Activated CD4-positive, alpha-beta memory T cell treated with anti-CD3 and anti-CD28 coated beads, Interleukin-2, amount 10 ng/mL, durations not matched to agents 7 days and 5 days (primary cell): ENCODE measurements at places on chromosomes 7 and 10. TPM values are rescaled to one million over a fixed set of nuclear protein-coding genes. Genes with fewer than 3 reads are reported as not detected.
A peak's percentile ranks its signal among the peaks of the same experiment; 100 is the strongest.

Gene NEURL1
- total RNA-seq = 1.1 TPM

Gene ZNF365
- total RNA-seq = 0.35 TPM

Gene PRSS37
- total RNA-seq = not detected

DNA sequence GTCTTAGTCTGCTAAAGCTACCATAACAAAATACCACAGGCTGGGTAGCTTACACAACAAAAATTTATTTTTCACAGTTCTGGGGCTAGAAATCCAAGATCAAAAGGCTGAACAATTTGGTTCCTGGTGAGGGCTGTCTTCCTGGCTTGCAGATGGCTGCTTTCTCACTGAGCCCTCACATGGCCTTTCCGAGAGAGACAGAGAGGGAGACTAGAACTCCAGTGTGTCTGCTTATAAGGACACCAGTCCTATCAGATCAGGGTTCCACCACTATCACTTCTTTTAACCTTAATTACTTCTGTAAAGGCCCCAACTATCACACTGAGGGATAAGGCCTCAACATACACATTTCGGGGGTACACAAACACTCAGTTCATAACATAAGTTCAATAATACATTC, 527.4 kb upstream of the VSTM2A start:
- DNase-seq = no peak

GRCh38 chr10:102090772-102091171, 25.6 kb downstream of the HPS6 start:
- DNase-seq = no peak

DNA sequence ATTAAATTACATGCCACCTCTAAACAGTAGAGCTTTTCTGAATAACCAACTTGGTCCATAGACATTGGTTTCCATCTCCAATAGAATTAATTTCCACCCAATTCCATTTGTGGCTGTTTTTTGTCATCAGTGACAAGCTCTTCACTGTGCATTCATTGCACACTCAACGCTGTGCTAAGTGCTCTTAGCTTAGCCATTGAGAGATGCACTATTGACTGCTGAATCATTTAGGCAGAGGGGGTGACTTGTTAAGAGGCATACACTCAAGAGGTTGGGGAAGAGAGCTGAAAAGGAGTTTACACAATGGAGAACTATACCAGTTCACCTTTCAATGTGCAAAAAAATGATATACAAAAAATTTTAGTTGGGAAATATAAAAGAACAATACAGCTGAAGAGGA, 31.9 kb upstream of the CBLL1 start:
- DNase-seq = no peak

- no peak for DNase-seq
Observed at GRCh38 chr10:110672580-110672919, 28.4 kb downstream of the RBM20 start.

- DNase-seq = no peak
Observed at GRCh38 chr7:41879403-41879802, 176.5 kb upstream of the INHBA start.

DNA sequence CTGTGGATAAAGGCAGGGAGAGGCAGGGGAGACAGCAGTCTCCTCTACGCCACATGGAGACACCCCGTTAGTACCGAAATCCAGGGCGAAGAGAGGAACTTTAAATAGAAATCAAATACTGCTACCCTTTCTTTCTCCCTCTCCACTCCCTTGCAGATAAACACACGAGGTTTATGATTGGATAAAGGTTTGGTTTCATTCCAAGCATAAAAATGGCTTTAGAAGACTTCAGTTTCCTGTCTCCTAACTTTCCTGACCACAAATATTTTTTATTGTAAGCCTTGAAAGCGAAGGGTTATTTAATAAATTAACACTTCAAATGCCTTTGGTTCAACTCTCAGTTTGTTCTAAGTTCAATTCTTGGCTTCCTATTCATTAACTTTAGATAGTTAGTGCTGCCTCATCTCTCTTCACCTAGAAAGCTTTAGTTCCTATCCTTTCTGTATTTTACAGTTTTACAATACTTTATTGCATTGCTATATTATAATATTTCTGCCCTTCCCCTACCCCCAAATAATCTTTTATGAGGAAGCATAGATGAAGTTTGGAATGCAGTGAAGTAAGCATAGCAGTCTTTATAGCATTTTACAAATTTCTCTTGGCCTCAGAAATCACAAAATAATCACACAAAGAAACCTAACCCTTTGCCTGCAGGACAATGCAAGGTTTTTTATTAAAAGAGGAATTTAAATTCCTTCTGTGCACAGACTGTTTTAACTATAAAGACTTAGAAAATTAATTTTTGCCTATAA, 31.5 kb upstream of the ARID5B start:
- no peak for DNase-seq

DNA sequence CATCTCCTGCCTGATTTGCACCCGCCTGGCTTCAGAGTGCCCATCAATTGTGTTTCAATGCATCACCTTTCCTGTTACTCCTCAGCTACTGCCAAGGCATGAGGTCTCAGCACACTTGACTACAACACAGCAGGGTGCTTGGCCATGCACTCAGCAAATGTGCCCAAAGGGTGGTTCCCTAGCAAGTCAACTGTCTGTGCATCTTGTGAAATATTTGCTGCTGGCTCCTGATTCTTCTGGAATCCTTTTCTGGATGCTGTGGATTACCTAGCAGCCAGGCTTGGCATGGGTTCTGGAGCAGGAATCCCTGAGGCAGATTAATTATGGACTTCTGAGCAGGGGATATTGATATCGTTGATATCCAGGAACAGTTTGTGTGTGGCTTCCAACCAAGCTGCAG, 662.6 kb upstream of the MGMT start:
- no peak for DNase-seq

DNA sequence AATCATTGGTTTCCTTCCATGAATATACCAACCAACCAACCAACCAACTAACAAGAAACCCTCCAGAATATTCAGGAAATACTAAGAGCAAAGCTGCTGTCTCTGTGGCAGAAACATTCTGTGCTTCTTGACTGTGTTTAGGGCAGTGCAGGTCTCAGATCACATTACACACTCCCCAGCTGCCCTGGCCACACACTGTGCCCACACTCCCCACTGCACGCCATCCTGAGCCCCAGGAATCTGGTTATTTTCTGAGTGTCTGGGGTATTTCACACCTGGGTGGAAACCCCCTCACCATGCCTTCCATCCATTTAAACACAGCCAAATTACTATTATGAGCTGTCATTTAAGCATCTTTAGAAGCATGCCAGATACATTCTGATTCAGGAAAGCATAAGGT, 183.7 kb upstream of the ANK3 start:
- DNase-seq = peak; percentile 51

DNA sequence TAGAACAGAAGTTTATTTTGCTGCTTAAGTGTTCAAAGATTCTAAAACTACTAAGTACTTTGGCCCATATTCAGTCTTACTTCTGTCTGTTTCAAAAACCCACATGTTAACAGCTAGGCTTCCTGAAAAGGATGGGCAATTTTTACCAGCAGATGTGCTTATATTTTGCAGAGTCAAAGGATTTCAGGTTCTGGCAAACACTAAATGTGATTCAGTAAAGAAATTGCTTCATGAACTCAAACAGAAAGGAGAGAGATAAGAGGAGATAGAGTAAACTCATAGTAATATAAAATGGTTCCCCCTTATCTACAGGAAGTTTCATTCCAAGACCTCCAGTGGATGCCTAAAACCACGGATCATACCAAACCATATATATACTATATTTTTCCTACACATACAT, 248.5 kb downstream of the AGMO start:
- no peak for DNase-seq

DNA sequence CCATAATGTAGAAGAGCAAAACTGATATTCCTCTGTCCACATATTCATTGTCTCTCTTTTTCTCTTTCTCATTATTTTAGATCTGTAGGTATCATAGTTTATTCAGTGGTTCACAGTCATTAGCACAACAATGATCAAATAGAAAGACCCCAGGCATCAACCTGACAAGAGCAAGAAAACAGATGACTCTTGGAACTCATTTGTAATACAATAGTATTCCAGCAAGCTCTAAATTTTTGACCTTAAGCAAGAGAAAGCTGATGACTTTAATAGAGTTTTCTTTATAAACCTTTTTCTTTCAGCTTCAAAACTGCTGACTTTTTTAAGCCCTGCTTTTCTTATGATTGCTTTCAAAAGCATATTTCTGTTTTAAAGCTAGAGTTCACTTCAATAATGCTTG, 507.5 kb upstream of the SORCS1 start:
- DNase-seq = no peak

GRCh38 chr10:18561861-18562551, 89.4 kb downstream of the NSUN6 start:
- DNase-seq = no peak
